ENCODE measurements at places on chromosomes 11 and 22.

GRCh38 chr11:2214527-2215229 is 43.1 kb upstream of the TH start:
- no peak for DNase-seq

DNA sequence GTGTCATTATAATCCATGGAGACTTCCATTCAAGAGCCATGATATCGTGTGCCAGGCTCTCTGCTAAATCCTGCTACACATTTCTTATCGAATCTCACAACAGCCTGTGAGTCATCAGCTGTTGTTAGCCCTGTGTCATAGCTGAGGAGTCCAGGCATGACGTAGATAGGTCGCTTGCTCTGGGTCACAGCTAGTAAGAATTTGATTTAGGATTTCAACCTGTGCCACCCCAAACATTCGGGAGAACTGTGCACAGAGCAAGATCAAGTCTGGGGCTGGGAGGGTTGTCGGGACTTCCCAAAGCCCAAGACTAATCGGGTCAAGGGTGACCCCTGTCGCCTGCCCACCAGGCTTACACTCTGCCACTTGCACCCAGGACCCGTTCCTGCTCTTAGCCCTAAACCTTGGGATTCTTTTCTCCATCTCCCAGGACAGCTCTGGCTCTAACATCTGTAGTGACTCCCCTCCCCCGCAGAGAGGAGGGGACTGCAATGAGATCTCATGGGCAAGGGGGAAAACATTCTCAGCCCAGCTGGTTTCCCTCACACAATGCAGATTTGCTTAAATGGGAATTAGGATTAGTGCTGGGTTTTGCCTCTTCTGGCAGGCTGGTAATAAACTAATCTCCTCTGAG is 34.3 kb downstream of the TSPAN18 start:
- DNase-seq, result no peak

DNA sequence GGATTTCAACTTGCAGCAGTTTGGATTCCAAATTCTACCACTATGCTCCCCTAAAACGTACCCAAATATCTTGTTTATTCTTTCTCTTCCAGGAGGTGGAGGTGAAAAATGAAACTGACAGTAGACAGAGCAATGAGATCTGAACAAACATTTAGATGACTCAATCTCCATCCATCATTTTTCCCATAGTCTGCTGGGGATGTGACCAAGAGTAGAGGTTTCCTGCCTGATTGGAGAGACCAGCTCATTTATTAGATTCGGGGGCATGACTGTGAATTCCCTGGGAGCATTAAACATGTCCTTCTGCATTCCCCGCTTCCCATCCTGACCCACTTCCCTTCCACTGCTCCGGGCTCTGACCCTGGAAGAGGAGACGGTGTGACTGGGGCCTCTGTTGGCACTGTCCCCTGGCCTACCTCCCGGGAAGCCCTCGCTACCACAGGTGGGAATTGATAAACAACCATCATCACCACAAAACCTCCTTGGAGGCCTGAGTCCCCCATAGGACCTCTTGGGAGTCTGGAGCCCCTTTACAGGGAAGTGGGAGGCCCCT is 20.3 kb downstream of the DKK3 start:
- DNase-seq, result no peak

DNA sequence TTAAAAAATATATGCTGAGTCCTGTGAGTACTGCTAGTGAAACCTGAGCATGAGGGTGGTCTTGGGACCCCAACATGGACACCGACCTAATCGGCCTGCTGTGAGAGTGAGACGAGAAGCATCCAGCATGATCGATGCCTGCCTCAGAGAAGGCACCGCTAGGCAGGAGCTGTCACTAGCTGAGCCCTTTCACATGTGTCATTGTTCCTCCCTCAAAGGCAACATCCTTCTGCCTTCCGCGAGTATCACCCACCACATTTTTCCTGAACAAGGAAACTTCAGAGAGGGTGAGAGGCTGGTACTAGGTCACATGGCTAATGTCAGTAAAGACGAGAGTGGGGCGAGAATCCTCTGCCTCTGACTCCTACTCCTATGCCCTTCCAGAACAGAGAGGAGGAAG is 35.6 kb downstream of the AP1B1 start:
- no peak for DNase-seq

GRCh38 chr11:862081-862661 is 19.5 kb downstream of the TSPAN4 start:
- DNase-seq, result no peak

DNA sequence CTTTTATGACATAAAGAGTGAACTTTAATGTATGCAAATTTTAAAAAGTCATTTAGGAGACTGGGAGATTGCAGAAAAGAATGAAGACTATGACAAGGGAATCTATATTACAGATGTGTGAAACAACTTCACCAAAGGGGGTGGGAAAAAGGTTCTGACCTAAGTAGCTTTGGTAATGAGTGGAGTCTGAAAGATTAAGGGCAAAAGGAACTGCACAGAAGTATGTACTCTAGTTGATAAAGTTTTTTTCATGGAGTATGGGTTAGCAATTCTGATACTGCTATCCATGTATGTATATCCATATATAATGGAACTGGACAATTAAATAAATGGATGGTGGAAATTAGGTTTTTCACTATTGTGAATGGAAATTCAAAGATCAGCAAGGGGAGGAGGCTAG is 9.2 kb downstream of the CKAP5 start:
- DNase-seq, result no peak

DNA sequence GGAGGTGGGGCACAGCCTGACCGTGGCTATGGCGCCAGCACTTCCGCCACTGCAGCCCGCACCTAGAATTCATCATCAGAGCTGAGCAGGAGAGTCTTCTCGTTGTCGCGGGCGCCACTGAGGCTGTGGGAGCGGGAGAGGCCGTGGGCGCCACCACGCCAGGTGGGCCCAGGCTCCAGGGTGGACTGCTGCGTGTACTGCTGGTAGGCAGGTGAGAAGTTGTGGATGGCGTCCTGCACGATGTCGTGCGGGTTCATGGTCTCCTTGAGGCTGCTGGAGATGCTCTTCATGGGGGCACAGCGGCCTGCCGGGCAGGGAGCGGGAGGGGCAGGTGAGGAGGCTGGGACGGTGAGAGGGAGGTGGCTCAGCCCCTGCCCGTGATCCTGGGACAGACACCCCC is 19.6 kb downstream of the MAFF start:
- no peak for DNase-seq

DNA sequence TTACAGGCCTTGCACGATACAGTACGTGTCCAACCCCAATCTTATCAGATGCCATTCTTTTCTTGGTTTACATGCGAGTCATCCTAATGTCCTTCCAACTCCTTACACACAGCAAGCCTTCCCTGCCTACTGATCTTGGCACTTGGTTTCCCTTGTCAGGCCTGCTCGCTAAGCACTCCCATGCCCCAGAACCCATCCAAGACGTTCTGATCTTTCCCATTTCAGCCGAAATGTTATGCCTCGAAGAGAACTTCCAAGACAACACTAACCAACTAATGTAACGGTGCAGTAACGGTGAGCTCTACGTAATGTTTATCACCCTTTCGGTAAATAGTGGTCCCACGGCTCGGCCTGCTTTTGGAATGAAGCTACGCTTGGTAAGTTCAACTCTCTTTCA is 521 bp downstream of the PES1 start:
- no peak for DNase-seq

- DNase-seq, result no peak
These were observed 908.3 kb upstream of the ANO3 start for GRCh38 chr11:25423436-25424199.

GRCh38 chr11:65742353-65742752 is 21.8 kb upstream of the RNASEH2C start:
- no peak for DNase-seq

DNA sequence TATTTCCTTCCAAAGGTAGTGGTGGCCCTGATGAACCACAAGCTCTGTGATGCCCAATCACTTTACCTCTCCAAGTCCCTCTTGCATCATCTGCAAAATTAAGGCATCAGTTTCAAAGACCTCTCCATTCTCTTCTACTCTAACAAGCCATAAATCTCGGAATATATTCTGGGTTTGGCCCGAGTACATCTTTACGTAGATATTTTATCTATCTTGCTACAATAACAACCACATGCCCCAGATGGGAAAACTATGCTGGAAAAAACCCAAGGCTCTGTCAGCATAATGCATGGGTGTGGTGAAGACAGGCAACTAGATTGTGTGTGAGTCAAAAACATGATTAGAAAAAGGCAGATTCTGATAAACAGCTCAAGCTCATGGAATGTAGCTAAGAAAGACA is 228.2 kb upstream of the BLID start:
- no peak for DNase-seq

DNA sequence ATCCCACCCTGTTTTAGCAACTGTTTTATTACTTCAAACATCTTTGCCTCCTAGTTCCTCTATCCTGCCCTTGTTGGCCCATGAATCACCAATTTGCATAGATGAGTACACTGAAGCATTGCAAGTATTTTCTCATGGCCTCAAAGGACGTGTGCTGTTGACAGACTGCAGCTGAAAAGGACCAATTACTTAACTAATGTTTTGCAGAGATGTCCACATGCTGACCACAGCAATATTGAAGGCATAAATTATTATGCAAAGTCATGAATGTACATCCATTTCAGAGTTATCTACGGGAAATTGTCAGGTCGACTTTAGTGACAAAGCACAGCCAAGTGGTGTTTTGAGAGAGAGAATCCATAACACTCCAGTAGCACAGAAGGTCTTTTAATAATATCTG is 64.8 kb downstream of the CADM1 start:
- DNase-seq, result no peak

DNA sequence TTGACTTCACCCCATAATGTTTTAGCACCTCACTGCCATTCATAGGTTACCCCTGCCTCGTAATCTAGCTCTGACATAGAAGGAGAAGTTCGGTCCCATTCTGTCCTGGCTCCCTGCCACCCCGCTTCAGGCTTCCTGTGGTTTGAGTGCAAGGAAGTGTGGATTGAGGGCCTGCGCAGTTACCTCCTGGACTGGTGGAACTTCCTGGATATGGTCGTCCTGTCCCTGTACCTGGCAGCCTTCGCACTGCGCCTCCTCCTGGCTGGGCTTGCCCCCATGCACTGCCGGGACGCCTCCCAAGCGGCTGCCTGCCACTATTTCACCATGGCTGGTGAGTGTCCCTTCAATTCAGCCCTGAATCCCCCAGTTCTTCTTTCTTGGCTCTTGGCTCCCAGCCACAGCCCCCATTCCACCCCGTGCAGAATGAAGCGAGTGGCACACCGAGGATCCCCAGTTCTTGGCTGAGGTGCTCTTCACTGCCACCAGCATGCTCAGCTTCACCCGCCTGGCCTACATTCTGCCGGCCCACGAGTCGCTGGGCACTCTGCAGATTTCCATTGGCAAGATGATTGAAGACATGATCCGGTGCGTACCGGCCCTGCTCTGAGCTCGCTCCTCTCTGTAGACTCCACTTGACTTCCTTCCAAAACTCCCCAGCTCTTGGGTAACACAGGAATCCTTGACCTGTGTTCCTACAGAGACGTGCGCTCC is 15.4 kb downstream of the ART5 start:
- DNase-seq, result no peak

DNA sequence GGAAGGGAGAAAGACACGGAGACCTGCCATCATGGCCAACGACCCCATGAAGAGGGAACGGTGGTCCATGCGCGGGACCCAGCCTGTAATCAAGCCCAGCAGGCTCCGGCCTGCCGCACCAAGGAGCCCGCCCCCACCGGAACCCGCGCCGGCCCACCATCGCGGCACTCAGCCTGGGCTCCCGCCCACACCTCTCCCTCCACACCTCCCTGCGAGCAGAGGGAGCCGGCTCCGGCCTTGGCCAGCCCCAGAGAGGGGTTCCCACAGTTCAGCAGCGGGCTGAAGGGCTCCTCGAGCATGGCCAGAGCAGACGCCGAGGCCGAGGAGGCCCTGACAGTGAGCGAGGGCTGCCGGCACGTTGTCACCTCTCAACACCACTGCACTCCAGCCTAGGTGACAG is 1302.8 kb upstream of the CNTN5 start:
- no peak for DNase-seq

GRCh38 chr11:76234416-76235232 is 28.3 kb upstream of the WNT11 start:
- DNase-seq, result no peak

- DNase-seq, result no peak
These were observed 24.3 kb upstream of the MOB2 start for GRCh38 chr11:1510928-1511327.

DNA sequence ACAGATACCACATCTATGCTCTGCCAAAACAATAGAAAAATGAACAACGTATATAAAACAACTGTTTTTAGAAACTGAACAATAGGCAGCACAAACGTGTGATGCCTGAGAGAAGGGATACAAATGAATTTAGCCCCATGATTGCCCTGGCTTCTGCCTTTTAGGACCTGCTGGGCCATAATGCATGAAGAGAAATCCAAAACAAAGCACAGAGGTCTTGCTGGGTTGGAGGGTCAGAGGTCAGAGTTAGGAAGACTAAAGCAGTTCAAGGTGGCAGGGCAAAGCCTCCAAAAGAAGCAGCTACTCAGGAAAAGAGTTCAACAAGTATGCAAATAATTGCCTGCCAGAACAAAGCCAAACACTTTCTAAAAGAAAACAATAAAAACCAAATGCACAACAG is 138.5 kb downstream of the TTC28 start:
- no peak for DNase-seq

DNA sequence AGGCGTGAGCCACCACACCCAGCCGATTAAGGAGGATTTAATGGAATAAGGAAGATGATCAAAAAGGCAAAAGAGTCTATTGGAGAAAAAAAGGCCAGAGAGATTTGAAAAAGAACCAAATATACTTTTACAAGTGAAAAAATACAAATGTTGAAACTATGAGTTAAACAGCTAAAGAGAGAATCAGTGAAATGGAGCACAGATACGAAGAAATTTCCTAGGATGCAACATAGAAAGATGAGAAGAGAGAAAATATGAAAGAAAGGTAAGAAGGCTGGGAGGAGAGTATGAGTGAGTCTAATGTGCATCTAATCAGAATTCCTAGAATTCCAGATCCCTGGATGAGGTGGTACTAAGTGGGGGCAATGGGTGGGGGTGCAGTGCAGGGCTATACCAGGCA is 19.4 kb upstream of the CELSR1 start:
- DNase-seq, result no peak

- no peak for DNase-seq
These were observed 25.8 kb downstream of the KCNQ1OT1 start for GRCh38 chr11:2673871-2674471.

DNA sequence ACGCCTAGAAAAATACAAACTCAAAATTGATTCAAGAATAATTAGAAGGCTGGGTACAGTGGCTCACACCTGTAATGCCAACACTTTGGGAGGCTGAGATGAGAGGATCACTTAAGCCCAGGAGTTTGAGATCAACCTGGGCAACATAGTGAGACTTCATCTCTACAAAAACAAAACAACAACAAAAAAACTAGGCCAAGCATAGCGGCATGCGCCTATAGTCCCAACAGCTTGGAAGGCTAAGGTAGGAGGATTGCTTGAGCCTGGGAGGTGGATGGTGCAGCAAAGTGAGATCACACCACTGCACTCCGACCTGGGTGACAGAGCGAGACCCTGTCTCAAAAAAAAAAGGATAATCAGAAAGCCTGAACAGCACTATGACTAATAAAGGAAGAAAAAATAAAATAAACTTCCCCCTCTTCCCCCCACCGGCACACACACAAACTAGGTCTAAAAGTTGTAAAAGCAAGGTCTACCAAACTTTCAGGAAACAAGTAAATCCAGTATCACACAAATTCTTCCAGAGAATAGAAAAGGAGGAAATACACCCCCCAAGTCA is 35.8 kb downstream of the RRAS2 start:
- DNase-seq, result no peak

- no peak for DNase-seq
These were observed 382.0 kb upstream of the ANO3 start for GRCh38 chr11:25949918-25950317.

Measured in stimulated activated CD8-positive, alpha-beta memory T cell treated with anti-CD3 and anti-CD28 coated beads, Interleukin-7, amount 100 ng/mL, for 48 hours (primary cell).